ENCODE measurements at places on chromosomes 12 and 14. TPM values are rescaled to one million over a fixed set of nuclear protein-coding genes. Genes with fewer than 3 reads are reported as not detected.

ERO1A gene
- total RNA-seq = 31.5 TPM

DNA sequence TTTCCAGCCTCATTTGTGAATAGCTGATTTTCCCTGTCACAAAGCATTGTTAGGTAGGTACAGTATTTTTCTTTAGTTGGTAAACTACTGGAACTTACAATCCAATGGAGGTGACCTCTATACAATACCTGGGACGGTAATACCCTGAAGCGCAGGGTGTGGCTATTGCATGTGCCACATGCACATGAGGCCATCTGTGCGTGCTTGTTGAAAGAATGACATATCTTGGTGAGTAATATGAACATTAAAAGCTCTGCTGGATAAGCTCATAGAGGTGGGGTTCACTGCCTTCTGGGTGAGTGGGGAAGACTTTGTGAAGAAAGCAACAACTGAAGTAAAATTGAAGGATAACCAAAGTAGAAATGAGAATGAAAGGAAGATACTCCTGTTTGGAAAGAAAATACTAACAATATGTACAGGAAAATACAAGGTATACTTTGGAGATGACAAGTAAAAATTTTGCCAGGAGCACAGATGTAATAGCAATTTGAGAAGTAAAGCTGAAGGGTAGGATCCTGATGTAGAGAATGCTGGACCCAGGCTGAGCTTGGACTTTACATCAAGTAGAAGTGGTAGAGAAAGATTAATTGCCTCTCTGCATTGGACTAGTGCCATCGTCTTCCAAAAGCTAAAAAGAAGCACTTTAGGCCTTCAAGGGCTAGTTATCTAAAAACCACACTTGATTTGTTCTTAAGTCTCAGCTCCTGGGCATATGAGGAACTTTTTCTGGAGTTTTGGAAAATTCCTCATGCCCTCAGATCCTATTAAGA lies 97.1 kb downstream of the SLC38A6 start:
- no peak for DNase-seq

DNA sequence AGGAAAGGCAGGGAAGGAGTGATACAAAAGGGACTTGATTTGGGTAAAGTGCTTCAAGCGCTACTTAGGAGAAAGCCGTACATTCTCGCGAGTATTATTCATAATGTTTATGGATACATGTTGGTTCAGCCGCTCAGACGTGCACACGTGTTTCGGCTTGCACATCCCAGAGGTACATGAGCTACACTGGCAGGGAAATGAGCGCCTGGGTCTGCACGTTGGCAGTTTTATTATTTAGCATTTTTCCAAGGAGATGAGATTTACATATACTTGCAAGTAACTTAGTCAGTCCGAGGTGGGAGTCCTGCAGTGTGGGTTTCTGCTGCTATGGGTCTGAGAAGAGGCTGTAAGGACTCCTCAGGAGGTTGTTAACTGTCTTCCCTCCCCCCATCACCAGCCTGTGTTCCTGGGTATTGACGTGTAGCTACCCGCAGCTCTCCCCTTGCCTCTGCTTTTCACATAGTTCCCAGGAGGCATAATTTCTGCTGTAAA lies 1.5 kb downstream of the PRKCH start:
- DNase-seq = peak; percentile 32

DNA sequence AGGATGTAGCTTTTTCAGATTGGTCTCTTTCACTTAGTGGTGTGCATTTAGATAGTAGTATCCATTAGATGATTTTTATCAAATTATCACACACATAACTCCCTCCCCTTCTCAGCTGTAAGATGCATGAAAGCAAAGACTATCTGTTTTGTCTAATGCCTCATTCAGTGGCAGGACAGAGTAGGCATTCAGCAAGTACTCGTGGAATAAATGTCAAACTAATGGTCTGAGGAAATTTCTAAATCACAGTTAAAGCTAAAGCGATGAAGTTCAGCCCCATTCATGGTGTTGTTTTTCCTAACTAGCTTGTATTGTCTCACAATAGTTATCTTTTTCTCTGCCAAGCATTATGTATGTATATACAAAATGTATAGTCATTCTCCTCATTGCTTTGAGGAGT lies 16.1 kb downstream of the CCNK start:
- no peak for DNase-seq

GRCh38 chr12:71967211-71967610 lies 28.6 kb downstream of the TPH2 start:
- DNase-seq = no peak

- DNase-seq = no peak
Observed at GRCh38 chr12:114152890-114153289, 186.8 kb upstream of the RBM19 start.

DNA sequence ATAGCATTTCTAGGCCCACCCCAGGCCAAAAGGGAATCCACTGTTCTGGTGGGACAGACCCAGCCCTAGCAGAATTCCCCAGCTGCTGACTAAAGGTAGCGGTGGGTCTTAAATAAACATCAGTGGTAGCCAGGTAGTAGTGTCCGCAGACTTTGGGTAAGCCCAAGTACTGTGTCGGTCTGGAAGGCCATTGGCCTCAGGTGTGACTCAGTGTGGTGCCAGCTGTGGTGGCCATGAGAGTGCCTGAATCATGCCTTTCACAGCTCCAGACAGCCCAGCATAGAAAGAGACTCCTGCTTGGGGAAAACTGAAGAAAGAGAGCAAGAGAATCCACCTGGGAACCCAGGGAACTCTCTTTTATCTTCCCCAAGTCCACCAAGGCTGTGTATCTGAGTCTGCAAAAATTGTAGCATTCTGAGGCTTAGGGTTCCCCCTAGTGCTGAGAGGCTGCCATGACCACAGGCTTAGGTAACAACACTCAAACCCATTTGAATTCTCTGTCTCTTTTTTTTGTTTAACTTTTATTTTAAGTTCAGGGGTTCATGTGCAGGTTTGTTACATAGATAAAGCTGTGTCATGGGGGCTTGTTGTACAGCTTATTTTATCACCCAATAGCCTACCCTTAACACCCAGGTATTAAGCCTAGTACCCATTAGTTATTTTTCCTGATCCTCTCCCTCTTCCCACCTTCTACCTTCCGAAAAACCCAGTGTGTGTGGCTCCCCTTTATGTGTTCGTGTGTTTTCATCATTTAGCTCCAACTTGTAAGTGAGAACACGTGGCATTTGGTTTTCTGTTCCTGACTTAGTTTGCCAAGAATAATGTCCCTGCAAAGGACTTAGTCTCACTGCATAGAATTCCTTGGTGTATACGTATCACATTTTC lies 16.7 kb upstream of the CD163L1 start:
- peak; percentile 22 for DNase-seq
